Osteoblast (primary cell): ENCODE measurements at places on chromosomes 13 and 19.
A peak's percentile ranks its signal among the peaks of the same experiment; 100 is the strongest.

GRCh38 chr19:29614046-29614445 is 8.0 kb downstream of the POP4 start:
- no peak for DNase-seq
- H3K27me3 ChIP-seq, result no peaks in the 10 kb centered on the region
- no peak overlapping the region for H3K4me3 ChIP-seq
- peaks cover 51% of the 10 kb centered on the region for H3K36me3 ChIP-seq
- H3K27ac ChIP-seq, result no peak overlapping the region
- no peaks in the 10 kb centered on the region for H3K4me1 ChIP-seq

- H3K4me3 ChIP-seq, result no peak overlapping the region
- no peak for DNase-seq
- no peak overlapping the region for H3K27ac ChIP-seq
- no peaks in the 10 kb centered on the region for H3K4me1 ChIP-seq
- no peaks in the 10 kb centered on the region for H3K36me3 ChIP-seq
Measured at GRCh38 chr13:106681536-106681935, 113.6 kb upstream of the ARGLU1 start.

- no peak overlapping the region for H3K27ac ChIP-seq
- H3K27me3 ChIP-seq, result peaks cover 8% of the 10 kb centered on the region
- no peaks in the 10 kb centered on the region for H3K36me3 ChIP-seq
- DNase-seq, result no peak
- no peaks in the 10 kb centered on the region for H3K4me1 ChIP-seq
- no peak overlapping the region for H3K4me3 ChIP-seq
Measured at GRCh38 chr19:5448374-5448773, 6.8 kb upstream of the ZNRF4 start.

DNA sequence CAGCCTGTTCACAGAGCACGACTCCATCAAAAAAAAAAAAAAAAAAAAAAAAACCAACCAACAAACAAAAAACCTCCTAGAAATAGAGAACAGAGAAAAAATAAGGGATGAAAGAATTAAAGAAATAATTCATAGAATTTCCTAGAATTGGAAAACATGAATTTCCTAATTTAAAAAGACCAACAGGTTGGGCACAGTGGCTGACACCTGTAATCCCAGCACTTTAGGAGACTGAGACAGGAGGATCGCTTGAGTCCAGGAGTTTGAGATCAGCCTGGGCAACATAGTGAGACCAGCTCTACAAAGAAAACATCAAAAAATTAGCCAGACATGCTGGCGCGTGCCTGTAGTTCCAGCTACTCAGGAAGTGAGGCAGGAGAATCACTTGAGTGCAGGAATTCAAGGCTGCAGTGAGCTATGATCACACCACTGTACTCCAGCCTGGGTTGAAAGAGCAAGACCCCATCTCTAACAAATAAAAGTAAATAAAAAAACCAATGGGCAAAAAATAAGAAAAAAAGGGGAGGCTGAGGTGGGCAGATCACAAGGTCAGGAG is 6.5 kb downstream of the SPART start:
- H3K27ac ChIP-seq, result no peak overlapping the region
- no peak overlapping the region for H3K4me3 ChIP-seq
- H3K4me1 ChIP-seq, result peaks cover 17% of the 10 kb centered on the region
- H3K27me3 ChIP-seq, result no peaks in the 10 kb centered on the region
- H3K36me3 ChIP-seq, result peaks cover 7% of the 10 kb centered on the region

DNA sequence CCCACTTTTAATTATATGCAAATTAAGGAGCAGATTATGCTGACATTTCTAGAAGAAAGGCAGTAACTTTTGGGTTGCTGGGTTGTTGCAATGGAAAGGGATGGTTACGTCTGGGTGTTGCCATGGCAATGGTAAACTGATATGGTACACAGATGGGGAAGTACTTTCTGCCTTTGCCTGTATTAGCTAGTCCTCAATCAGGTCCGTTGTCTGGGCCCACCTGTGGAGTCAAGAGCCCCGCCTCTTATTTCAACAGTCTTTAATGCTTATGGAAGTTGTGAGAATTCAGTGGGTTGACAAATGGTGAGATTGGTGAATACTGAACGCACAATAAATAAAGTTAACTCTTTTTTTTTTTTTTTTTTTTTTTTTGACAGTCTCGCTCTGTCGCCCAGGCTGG is 30.6 kb upstream of the DPP9 start:
- no peak overlapping the region for H3K27ac ChIP-seq
- DNase-seq, result no peak
- H3K27me3 ChIP-seq, result no peaks in the 10 kb centered on the region
- no peak overlapping the region for H3K4me3 ChIP-seq
- H3K4me1 ChIP-seq, result no peaks in the 10 kb centered on the region

DNA sequence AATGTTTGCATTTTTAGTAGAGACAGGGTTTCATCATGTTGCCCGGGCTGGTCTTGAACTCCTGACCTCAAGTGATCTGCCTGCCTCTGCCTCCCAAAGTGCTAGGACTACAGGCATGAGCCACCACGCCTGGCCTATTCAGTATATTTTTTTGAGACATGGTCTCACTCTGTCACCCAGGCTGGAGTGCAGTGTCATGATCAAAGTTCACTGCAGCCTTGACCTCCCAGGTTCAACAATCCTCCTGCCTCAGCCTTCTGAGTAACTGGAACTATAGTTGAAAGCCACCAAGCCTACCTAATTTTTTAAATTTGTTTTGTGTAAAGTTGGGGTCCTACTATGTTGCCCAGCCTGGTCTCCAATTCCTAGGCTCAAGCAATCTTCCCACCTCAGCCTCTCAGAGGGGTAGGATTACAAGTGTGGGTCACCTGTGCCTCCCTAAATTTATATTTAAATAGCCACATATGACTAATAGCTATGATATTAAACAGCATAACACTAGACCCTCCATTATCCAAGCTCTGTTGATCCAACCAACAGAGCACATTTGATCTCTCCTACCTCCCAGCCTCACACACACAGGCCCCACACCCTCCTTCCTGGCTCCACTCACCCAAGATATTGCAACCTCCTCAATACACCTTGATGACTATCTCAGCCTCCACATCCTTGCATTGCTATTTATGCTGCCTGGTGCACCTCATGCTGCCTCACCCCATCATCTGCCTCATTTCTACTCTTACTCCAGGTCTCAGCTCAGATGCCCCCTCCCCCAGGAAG is 2.1 kb upstream of the CEACAM19 start:
- no peak overlapping the region for H3K4me3 ChIP-seq
- no peak overlapping the region for H3K27ac ChIP-seq
- no peaks in the 10 kb centered on the region for H3K4me1 ChIP-seq
- H3K36me3 ChIP-seq, result peaks cover 4% of the 10 kb centered on the region
- no peak for DNase-seq

DNA sequence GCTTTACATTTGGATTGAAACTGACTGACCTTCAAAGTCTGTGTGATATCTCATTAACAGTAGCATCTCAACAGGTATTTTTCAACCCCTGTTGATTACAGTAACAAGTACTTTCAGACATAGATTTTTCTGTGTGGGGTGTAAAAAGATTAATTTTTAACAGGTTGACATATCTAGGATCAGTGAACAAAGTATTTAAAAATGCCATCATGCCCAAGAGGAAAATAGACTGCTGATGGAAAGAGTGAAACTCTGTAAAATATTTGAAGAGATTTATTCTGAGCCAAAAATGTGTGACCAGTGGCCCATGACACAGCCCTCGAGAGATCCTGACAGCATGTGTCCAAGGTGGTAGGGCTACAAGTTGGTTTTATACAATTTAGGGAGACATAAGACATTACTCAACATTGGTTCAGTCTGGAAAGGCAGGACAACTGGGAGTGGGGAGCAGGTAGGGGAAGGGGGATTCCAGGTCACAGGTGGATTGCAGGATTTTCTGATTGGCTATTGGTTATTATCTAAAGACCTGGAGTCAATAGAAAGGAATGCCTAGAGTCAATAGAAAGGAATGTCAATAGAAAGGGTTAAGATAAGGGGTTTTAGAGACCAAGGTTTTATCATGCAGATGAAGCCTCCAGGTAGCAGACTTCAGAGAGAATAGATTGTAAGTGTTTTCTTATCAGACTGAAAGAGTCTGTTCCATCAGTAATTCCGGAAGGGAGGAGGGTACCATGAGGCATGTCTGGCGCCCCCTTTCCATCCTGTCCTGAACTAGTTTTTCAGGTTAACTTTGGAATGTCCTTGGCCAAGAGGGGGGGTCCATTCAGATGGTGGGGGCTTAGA is 29.1 kb downstream of the TNFRSF19 start:
- H3K27ac ChIP-seq, result no peak overlapping the region
- peaks cover 10% of the 10 kb centered on the region for H3K4me1 ChIP-seq
- peaks cover 13% of the 10 kb centered on the region for H3K36me3 ChIP-seq

DNA sequence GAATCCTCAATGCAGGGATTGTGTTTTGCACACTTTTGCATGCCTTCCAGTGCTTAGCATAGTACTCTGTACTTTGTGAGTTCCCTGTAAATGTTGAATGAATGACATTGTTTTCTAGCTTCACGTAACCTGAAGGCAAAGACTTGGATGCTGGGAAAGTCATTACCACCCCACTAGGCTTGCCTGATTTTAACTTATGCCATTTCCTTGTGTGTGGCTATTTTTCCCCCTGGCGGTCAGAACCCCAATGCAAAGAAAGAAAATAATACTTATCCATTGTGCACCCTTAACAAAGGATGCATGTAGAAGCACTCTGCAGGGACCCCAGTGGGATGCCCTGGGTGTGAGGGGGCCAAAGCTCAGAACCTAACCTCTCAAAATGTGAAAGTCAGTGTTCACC is 1.2 kb upstream of the ENOX1 start:
- H3K36me3 ChIP-seq, result no peaks in the 10 kb centered on the region
- no peaks in the 10 kb centered on the region for H3K27me3 ChIP-seq
- H3K4me3 ChIP-seq, result peak overlapping the region; percentile 76

- peak; percentile 92 for DNase-seq
- H3K27me3 ChIP-seq, result no peaks in the 10 kb centered on the region
- no peaks in the 10 kb centered on the region for H3K36me3 ChIP-seq
- H3K4me1 ChIP-seq, result peaks cover 35% of the 10 kb centered on the region
- H3K27ac ChIP-seq, result peak overlapping the region; percentile 94
Measured at GRCh38 chr19:13152356-13152973, 2.3 kb downstream of the IER2 start.

DNA sequence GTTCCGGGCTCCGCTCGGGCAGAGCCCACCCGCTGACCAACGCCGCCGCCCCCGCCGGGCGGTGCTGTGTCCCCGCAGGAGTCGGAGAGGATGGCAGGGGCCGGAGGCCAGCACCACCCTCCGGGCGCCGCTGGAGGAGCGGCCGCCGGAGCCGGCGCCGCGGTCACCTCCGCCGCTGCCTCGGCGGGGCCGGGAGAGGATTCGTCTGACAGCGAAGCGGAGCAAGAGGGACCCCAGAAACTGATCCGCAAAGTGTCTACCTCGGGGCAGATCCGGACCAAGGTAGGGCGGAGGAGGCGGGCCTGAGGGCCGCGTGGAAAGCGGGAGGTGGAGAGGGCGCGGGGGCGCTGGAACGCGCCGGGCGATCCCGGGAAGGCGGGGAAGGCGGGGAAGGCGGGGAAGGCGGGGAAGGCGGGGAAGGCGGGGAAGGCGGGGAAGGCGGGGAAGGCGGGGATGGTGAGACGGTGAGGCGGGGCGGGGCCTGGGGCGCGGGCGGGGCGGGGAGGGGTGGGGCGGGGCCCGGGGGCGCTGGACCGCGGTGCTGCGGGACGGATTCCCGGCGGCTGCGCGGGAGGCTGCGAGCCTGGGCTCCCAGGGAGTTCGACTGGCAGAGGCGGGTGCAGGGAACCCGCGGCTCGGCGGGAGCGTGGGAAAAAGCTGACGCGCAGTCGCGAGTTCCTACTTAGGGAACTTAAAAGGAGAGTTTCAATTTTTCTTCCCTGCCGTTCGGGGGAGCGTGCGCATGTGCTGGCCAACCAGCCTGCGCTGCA is 421 bp downstream of the DGKH start:
- no peaks in the 10 kb centered on the region for H3K36me3 ChIP-seq
- peak overlapping the region; percentile 88 for H3K4me3 ChIP-seq
- peak; percentile 98 for DNase-seq
- peaks cover 6% of the 10 kb centered on the region for H3K4me1 ChIP-seq
- peak overlapping the region; percentile 76 for H3K27ac ChIP-seq
